ENCODE measurements at places on chromosomes 1 and 21.

- DNase-seq, result no peak
Measured at GRCh38 chr1:197958438-197959305, 41.5 kb downstream of the LHX9 start.

DNA sequence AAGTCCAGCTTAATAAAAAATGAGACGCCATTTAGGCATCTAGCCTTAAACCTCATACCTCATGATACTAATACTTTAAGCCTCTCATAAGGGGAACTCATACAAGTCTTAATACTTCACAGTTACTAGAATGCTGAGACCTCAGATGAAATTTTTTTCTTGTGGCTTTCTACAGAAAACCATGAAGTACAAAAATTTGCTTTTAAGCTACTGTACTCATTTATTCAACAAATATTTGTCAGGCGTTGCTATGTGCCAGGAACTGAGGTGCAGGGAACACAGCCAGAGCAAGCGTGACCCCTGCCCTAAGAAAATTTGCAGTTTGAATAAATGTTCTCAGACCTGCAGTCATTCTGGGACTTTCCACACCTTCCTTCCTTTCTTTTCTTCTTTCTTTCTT lies 150.6 kb downstream of the MRPL39 start:
- no peak for DNase-seq

DNA sequence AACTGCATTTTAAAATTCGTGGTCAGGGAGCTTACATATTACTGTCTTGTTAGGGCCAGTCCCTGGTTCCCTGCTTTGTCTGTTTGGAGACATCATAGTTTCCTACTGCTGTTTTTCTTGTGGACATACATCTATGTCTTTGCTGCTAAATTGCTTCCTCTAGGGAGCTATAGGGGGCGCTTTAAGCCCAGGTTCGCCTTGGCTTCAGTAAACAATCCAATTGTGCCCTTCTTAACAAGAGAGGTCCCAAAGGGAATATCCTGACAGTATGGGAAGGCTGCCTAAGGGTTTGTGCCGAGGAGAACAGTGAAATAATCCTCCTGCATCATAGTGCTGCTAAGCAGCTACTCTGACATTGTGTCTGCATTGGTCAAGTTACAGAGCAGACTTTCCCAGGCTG lies 112.5 kb downstream of the USH2A start:
- DNase-seq, result no peak

DNA sequence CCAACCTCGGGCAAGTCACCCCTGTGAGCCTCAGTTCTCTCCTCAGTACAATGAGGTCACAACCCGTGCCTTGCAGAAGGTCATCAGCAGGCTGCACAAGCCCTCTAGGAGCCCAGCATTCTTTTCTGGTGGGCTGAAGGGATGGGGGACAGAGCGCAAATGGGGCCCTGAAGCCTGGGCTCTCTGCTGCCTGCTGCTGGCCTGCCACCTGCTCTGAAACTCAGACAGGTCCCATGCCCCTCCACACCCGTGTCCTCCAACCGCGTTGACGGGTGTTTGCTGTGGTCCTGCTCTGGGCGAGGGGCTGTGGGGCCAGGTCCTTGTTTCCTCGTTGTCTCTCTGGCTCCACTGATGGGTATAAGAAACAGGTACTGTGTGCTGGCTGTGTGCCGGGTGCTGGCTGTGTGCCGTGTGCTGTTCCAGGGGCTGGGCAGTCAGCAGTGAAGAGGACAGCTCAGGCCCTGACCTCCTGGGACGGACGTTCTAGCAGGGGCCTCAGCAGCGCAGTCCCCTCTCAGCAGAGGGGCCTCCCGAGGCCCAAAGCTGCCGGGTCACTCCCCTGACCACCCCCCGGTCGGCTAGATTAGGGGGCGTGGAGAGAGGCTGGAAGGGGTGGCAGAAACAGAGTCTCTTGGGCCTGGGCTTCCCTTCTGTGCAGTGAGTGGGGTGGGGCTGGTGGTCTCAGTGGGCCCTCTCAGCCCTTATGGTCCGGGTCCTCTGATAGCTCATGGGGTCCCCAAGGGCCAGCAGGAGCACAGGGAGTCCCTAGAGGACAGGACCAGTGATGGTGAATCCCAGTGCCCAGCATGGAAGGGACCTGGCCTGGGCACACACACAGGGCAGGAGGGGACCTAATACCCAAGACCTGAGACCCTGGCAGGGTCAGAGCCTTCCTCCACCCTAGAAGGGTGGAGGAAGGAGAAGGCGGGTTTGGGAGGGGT lies 42.1 kb downstream of the DMRTB1 start:
- DNase-seq, result no peak

GRCh38 chr1:46083579-46083978 lies 48.9 kb downstream of the PIK3R3 start:
- no peak for DNase-seq

DNA sequence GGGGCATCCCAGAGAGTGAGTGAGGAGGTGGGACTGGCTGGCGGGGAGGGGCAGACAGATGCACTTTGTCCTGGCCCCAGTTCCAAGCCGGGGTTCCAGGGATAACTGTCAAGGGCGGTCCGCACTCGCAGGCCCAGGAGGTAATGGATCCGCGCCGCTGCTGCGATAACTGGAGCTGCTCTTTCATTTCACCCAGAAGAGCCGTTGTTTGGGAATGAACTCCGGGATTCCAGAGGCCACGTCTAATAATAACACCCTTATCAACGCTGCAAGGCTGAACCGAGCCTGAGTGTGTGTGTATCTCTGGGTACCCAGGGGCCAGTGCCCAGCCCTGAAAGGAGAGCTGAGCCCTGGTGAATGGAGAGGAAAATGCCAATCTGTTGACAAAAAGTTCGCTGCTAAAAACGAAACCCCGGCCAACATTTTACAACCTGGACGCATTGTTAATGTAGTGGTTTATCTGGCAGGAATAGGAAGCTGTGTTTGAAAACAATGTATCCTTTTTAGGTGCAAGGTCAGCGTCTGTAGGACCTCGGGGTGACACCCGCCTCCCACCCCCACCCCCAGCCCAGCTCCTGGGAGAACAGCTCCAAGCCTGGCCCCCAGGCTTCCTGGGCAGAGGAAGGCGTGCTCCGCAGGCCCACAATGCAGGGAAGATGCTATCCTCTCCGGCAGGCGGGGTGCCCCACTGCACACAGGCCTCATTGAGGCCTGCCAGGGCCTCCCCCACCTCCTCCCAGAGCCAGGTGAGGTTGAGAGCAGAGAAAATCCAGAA lies 119.7 kb downstream of the PROX1 start:
- DNase-seq, result no peak

GRCh38 chr1:200895443-200895789 lies 716 bp downstream of the INAVA start:
- DNase-seq, result no peak

- no peak for DNase-seq
Measured at GRCh38 chr1:79460773-79461436, 454.4 kb upstream of the ADGRL4 start.

- DNase-seq, result no peak
Measured at GRCh38 chr1:150999051-150999674, 7.5 kb downstream of the MINDY1 start.

DNA sequence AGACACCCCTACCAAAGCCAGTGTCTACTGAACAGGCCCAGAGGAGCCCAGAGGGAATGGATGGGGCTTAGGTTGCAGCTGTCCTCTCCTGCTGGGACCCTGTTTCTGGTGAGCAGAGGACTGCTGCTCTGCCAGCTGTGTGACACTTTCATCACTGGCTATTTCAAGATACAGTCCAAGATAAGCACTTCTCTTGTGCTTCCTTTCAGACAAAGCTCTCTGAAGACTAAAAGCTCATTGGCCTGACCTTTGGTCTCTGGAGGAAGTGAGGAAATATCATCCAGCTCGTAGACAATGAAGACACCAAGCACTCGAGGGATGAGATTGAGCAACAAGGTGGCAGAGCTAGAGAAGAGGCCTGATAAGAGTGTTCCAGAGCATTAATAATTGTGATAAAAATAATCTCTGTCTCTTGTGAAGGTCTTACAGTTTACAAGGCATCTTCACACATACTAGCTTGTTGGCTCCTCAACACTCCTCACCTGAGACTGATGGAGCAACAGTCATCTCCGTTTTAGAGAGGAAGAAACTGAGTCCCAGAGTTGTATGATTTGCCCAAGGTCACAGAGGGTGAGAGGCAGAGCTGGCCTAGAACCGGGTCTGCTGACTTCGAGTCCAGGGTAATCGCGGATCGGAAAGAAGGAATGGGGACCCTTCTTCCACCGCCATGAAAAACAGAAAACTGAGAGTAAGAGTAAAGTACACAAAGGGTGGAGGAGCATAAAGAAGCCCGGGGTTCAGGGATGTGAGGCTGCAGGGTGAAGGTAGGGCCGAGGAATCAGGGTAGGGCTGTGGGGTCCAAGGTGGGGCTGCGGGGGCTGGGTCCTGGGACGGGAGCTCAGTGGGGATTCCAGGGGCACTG lies 666 bp downstream of the PAFAH2 start:
- DNase-seq, result no peak

DNA sequence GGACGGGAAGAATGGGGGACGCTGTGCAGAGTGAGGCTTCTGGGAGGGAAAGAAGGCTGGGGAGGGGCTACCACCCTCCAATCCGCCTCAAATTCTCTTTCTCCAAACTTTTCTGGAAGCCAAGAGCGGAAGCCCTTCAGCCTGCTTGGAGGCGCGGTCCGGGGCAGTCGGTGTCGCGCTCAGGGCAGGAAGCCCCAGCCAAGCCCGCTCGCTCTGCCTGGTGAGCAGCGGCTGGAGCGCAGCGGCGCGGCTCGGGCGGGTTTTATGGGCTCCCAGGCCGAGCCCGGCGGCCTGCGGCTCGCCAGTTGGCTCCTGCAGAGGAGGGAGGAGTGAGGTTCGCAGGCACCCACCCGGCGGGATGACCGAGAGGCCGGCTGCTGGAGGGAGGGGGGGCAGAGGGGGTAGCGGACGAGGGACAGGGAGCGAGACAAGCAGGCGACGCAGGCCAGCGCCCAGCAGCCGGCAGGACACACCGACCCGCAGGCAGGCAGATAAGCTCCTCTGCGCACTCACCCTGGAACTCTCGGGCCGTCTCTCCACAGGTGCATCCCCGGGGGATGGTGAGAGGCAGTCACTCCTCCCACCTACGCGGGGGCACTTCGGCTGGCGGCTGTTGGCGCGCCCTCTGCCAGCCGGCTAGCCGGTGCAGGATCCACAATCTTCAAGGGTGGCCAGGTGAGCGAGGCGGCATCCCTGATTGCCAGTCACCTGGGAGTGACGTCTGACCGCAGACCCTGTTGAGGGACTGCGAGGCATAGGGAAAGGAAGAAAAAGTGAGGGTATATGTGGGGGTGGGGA lies at the start of gene AVPR1B:
Gene AVPR1B, minus strand, starts transcription at position 238 of the 798 bp plus-strand sequence. CDS start 498 bp downstream, outside the sequence.
- no peak for DNase-seq

GRCh38 chr1:221992427-221992826 lies 250.5 kb upstream of the DUSP10 start:
- no peak for DNase-seq

DNA sequence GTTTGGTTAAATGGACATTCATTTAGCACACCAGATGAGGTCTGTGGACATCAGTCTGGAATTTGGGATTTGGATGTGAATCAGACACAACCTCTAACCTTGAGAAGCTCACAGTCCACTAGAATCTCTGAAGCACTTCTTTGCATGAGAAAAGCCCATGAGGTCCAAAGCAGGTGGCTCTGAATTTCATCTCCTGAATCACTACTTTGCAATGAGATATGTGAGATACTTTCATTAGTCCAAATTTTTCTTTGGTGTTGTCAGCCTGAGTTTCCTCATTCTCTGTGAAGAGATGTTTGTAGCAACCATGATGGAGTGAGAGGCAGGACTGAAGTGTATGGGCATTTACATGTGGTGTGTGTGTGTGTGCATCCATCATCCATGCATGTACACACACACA lies 16.5 kb upstream of the LCE2D start:
- no peak for DNase-seq

GRCh38 chr21:18460979-18461378 lies 57.4 kb upstream of the TMPRSS15 start:
- DNase-seq, result no peak

GRCh38 chr1:87754139-87754538 lies 425.5 kb downstream of the LMO4 start:
- DNase-seq, result no peak

DNA sequence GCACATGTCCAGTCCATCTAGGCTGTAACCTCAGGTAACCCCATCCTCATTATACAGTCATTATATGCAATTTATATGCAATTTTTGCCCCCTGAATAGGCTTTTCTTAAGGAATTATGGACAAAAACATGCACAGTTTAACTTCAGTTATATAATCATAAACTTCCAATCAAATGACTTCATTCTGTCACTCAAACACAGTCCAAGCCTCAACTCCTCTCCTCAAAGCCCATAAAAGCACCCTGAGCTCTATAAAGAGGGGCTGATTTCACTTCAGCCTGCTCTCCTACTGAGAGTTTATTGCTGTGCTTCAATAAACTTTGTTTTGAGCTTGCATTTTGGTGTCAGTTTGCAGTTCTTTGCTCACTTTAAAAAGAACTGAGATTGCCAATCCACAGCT lies 1805.5 kb downstream of the BRINP3 start:
- no peak for DNase-seq

DNA sequence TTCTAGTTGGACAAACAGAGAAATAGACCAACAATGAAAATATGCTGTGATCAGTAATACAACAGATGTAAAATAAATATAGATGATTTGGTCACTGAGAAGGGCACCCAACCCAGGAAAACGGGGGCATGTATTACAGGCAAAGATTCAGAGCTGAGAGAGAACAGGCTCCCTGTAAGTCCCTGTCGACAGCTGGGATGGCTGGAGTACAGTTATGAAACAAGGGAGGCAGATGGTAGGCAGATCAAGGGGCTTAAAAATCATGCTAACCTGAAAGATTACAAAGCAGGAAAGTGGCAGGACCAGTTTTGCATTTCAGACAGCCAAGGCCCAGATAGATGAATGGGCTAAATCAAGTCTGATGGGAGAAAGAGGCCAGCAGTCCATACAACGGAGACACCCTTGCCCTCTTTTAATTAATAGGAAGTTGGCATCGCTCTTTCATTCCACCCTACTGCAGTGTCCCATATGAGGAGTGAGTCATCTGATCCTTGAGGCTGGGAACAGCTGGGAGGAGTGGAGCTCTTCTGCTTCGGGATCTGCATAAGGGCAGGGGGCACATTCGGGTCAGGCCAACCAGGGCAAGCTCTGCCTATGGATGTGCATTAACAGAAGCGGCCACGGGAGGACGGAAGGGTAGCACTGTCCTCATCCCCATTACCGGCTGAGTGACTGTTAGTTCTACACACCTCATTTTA lies 171.1 kb downstream of the DAB1 start:
- DNase-seq, result no peak

- DNase-seq, result no peak
Measured at GRCh38 chr1:234997201-234997895, 131.3 kb downstream of the TOMM20 start.
